Brain pericyte (primary cell): ENCODE measurements at places on chromosomes 12 and 14.

DNA sequence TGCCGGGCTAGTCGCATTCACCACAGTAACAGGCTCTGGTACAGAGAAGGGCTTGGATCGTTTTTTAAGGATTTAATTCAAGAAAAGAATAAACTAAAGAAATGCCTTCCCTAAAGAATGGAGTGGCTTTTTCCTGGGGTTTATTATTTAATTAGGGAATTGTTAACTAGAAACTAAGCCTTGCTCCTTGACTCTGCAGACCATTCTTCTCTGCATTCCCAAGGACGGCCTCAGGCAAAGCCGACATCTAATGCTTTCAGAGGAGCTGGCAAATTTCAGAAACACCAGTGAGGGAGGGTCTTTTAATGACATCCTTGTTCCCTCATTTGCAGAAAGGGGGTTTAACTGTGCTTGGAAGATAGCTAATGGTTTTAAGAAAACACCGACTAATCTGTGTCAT lies 174.0 kb downstream of the EGLN3 start:
- no peak for DNase-seq

GRCh38 chr14:59358784-59359183 lies 106.4 kb downstream of the GPR135 start:
- DNase-seq, result no peak

- no peak for DNase-seq
Observed at GRCh38 chr14:51004801-51005526, 60.7 kb upstream of the PYGL start.

- no peak for DNase-seq
Observed at GRCh38 chr14:61549425-61549824, 145.9 kb upstream of the HIF1A start.

DNA sequence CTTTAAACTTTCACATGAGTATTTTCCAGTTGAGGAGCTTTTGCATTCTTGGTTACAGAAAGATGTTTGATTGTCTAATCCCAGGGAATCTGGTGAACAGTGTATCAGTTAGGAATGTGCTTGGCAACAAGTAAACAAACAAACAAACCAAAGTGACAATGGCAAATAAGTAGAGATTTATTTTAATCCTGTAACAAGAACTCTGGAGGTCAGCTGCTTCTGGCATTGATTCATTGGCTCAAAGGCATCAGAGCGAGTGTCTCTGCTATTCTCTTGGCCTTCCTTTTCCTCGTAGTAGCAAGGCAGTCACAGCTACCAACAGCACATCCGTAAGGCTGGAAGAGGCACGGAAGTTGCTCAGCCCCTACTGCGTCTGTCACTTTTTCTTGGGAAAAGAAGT lies 37.2 kb downstream of the CRADD start:
- no peak for DNase-seq

DNA sequence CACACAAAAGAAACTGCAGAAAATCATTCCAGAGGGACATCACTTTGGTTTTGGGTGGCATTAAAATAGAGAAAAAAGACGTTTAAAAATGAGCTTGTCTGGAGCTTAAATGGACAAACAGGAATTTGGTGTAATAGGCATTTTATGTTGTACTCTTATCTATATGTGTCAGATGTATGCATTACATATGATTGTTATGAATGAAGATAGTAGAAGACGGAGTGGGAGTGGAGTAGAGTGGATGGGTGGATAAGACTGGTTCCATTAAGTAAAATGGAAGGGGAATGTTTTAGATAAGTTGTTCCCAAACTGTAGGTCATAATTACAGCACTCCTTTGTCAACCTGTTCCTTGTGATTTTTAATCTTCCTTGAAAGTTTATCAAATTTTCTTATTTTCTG lies 1.9 kb downstream of the CCDC91 start:
- DNase-seq, result no peak

DNA sequence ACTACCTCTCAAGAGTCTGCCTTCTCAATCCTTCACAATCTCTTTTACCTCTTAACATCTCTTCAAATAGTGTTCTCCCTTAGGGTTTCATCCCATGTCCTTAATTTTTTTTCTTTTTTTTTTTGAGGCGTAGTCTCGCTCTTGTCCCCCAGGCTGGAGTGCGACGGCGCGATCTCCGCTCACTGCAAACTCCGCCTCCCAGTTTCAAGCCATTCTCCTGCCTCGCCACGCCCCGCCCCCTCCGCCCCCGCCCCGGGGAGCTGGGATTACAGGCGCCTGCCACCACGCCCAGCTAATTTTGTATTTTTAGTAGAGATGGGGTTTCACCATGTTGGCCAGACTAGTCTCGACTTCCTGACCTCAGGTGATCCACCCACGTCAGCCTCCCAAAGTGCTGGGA lies 7.0 kb upstream of the BCAT1 start:
- no peak for DNase-seq

DNA sequence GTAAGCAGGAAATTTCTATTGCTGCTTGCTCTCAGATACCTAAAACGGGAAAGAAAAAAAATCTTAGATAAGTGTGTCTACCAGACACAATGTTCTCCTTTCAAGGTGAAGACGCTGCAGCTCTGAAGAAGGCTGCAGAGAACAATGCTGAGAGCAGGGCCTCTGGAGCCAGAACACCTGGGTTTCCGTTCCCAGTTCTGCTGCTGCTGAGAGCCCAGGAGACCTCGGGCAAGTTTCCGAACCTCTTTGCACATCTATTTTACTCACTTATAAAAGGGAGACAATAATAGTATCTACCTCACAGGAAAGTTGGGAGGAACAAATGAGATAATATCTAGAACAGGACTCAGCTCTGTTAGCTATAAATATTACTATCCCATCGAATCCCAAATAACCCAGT lies 122.9 kb downstream of the TMTC1 start:
- no peak for DNase-seq

- DNase-seq, result no peak
Observed at GRCh38 chr12:20350026-20350425, 18.3 kb upstream of the PDE3A start.

GRCh38 chr12:127773520-127773919 lies 493.4 kb upstream of the TMEM132C start:
- no peak for DNase-seq

- no peak for DNase-seq
Observed at GRCh38 chr12:64864319-64864718, 39.9 kb downstream of the TBC1D30 start.

- no peak for DNase-seq
Observed at GRCh38 chr14:55867311-55867710, 250.9 kb upstream of the PELI2 start.

DNA sequence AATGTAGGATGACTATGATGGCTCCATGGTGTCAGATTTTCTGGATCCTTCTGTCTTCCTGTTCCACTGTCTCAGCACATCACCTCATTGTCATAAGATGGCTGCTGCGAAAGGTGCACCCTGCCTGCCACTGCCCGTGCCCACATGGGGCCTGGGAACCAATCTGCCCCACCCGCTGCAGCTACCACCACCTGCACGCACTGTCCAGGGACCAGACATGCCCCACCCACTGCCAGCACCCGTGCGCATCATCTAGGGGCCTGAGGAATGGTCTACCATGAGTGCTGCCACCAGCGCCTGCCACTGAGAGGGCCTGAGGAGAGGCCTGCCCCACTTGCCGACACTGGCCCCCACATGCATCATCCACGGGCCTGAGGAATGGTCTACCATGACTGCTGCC lies 23.8 kb downstream of the CYP46A1 start:
- no peak for DNase-seq

- DNase-seq, result no peak
Observed at GRCh38 chr14:30982533-30982932, 42.9 kb upstream of the AP4S1 start.

GRCh38 chr12:4202487-4202886 lies 71.1 kb upstream of the CCND2 start:
- DNase-seq, result no peak

DNA sequence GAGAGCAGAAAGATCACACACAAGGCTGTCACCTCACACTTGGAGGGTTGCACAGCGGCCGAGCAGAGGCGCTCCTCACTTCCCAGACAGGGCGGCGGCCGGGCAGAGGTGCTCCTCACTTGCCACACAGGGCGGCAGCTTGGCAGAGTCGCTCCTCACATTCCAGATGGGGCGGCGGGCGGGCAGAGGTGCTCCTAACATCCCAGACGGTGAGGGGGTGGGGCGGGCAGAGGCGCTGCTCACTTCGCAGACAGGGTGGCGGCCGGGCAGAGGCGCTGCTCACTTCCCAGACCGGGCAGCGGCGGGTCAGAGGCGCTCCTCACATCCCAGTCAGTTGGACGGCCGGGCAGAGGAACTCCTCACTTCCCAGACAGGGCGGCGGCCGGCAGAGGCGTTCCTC lies 9.1 kb downstream of the TMBIM4 start:
- DNase-seq, result no peak

DNA sequence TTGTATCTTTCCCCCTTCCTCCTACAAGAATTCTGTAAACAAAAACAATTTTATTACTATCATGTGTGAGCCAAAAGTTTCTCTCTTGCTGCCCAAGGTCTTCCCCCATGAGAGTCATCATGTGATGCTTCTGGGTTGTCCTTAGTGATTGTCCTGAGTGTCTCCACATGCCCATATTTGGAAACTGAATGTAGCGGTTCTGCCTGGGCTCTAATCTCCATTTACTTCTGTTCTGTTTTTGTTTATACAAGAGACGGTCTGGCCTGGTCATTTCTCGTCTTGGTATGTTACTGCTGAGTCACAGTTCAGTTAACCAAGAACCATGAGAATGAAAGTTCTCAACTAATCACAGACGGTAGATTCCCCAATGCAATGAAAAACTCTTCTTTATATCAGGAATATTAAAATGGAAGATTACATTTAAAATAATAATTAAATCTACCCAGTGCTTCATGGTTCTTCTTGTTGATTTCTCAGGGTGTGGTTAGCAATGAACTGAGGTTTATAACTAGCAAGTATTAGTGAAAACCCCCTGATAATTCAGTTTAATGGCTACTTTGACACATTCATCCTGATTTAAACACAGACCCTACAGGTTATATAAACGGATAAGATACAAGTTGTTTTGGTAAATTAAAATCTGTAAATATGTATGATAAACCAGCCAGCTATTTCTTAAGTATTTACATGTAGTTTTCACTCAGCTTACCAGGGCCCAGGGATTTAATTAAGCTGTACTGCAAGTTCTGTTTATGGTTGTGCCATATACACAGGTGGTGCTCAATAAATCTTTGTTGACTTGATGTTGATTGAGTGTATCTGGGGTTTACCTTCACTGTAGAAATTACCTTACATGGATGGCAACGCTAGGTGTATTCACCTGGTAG lies 81.1 kb downstream of the PELI2 start:
- peak; percentile 84 for DNase-seq

- DNase-seq, result no peak
Observed at GRCh38 chr12:110005319-110005973, 6.2 kb downstream of the ANKRD13A start.

GRCh38 chr12:109452489-109452888 lies 24.6 kb downstream of the KCTD10 start:
- no peak for DNase-seq

DNA sequence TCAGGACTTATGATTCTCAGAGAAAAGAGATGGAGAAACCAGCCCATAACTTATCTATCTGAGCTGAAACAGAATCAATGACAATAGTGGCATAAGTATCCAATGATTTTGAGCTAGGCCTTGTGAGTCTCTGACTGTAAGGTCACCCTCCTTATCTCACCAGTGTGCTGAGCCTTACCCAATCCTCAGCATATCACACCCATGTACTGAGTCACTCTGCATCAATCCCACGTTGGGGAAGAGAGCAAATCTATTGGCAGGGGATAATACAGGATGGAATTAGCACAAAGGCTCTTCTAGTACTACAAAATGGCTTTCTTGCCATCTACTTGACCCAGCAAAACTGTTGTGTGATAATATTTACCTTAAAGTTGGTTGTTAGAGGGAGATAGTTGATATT lies 997.8 kb downstream of the NRXN3 start:
- no peak for DNase-seq

- no peak for DNase-seq
Observed at GRCh38 chr14:105258846-105259245, 10.5 kb downstream of the BTBD6 start.

- no peak for DNase-seq
Observed at GRCh38 chr12:109999983-110000505, 814 bp downstream of the ANKRD13A start.

- no peak for DNase-seq
Observed at GRCh38 chr14:20332431-20332787, 670 bp downstream of the CCNB1IP1 start.

DNA sequence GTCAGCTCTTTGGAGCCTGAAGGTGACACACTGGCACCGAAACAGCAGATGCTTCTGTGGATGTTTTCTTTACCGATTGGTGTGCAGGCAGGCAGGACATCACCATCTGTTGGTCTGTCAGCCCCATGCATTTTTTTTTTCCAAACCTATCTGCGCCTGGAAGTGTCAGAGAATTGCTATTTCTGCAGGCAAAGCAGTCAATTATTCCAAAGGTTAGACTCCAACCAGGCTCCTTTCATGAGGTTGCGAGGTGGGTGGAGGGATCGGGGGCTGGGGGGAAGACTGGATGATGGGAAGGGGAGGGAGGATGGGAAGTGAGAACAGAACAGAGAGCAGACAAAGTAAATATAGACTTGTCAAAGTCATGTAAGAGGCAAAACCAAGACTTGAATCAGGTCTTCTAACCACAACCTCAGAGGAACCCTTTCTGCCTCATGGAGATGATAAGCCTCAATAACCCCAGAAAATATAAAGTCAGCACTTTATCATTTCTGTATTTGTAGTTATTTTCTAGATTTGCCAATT lies 117.7 kb downstream of the OTOGL start:
- DNase-seq, result no peak

- DNase-seq, result no peak
Observed at GRCh38 chr12:64120568-64120967, 101.5 kb downstream of the KICS2 start.

DNA sequence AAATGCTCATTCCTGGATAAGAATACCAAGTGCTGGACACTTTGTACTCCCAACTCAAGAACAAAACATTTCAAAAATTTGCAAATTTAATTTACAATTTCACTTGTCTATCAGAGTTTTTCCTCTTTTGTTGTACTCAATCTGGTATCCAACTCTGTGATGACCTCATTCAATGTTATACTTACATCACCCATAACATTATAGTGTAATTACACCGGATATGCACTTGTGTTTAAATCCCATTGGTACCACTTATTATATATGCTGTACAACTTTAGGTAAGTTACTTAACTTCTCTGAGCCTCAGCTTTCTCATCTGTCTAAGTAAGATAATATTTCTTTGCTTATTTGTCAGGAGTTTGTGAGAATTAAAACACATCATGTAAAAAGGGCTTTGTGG lies 76.6 kb upstream of the KCNJ8 start:
- DNase-seq, result no peak

DNA sequence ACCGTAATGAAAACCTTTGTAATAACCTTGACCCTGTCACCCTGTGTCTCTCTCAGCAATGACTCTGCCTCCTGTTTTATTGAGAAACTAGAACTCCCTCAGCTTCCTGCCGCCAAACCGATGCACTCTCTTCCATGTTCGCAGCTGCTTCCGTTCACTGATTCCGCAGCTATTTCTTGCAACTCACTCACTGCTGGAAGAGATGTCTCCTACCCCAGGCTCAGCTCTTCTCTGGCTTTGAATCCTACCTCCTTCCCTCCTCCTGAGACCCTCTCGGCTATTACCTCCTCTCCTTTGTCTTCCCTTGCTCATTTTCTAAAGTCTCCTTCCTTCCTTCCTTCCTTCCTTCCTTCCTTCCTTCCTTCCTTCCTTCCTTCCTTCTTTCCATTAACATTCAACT lies 71.0 kb downstream of the ESRRB start:
- DNase-seq, result no peak
